ENCODE measurements at places on chromosomes 6 and 20.

- DNase-seq: no peak
Observed at GRCh38 chr20:15564981-15565380, 1008.3 kb downstream of the KIF16B start.

DNA sequence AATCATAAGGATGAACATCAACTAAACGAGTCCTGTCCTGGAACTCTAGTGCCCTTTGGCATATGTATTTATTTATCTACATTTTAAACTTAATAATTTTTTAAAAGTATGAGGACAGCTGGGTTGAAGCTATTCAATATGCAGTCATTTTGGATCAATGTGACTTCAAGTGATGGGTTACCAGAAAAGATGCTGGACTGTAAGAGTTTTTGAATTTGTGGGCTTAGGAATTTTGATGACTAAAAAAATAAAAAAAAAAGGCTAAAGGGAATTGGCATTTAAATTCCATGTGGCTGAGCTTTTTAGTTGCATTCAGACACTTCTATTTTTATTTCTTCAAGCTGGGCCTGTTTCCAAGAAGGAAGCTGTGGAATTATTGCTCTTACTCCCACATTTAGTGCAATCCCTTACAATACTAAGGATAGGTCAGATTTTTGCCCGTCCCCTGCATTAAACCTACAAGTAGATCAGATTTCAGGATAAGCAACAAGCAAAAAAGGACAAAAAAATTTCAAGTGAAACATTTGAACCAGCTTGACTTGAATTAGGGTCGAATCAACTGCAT, 704.2 kb upstream of the CITED2 start:
- DNase-seq: no peak

DNA sequence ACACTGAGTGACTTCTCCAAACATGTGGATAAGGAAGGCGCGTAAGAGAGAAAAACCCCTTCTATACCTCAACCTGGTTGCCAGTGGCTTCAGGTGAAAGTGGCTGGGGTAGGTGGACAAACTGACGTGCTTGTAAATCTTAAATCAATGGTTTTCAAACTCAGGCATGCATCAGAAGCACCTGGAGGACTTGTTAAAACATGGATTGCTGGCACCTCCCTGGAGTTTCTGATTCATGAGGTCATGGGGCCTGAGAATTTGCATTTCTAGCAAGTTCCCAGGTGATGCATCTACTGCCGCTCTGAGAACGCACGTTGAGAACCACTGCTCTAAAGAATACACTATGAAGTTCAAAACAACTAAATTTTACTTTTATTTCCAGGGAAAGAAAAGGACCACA, 31.9 kb upstream of the TAB2 start:
- no peak for DNase-seq

DNA sequence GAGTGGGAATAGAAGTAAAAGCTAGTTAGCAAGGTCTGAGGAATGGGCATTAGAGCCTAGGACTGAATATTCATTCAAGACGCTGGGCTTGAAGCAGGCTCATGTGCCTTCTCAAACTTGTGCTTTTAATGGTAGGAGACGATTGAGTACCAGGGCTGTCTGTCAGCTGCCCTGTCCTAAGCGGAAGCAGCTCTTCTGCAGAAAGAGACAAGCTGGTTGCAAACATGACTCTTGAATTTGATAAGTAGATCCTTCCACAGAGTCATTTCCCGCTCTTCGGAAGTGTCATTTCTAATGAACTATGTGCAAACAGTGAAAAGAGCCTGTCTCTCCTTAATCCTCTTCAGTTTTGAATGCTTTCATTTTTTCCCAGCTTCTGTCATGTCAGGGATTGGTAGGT, 176.4 kb downstream of the TFAP2B start:
- no peak for DNase-seq

DNA sequence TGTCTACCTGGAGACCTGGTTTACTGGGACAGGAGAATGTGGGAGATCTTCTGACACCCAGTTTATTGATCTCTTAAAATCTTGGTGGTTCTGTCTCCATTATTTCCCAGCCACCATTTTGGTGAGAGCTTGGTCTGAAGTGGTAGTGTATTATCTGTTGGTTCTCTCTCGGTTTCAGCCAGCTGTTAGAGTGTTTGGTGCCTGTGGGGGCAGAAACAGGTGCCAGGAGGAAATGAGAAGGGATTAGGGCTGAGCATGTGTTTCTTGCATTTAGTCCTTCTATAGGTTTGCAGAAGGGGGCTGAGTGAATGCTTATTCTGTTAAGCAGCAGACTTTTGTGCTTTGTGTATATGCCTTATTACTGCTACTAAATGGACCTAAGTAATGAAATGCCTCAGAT, 9.6 kb downstream of the JARID2 start:
- no peak for DNase-seq
